ENCODE measurements at places on chromosomes 5 and 9. TPM values are rescaled to one million over a fixed set of nuclear protein-coding genes. Genes with fewer than 3 reads are reported as not detected.

OSMR gene
- 102 TPM for total RNA-seq

RBM22 gene
- total RNA-seq, result 15.4 TPM

DMRT3 gene
- total RNA-seq, result not detected

AJM1 gene
- total RNA-seq, result 1.8 TPM

HAVCR1 gene
- total RNA-seq, result not detected
